ENCODE measurements at places on chromosomes 3 and 15.

- DNase-seq: no peak
These were observed 57.5 kb downstream of the HMCES start for GRCh38 chr3:129336093-129336706.

DNA sequence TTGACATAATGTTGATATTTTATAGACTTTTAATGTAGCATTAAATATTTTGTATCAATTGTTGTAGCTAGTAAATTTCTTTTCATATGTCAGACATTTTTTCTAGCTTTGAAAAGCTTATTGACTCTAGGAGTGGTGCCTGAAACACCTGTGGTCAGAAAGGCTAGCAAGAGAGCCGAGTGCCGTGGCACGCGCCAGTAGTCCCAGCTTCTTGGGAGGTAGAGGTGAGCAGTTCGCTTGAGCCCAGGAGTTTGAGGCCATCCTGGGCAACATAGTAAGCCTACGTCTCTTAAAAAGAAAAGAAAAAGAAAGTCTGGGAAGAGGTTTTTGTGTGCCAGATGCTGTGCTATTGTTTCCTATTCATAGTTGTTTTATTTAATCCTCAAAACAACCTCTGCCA lies 198.2 kb downstream of the FEZF2 start:
- no peak for DNase-seq

GRCh38 chr3:44948239-44948638 lies 27.7 kb downstream of the ZDHHC3 start:
- DNase-seq: no peak

- no peak for DNase-seq
These were observed 130.3 kb upstream of the TMC3 start for GRCh38 chr15:81504170-81504905.

DNA sequence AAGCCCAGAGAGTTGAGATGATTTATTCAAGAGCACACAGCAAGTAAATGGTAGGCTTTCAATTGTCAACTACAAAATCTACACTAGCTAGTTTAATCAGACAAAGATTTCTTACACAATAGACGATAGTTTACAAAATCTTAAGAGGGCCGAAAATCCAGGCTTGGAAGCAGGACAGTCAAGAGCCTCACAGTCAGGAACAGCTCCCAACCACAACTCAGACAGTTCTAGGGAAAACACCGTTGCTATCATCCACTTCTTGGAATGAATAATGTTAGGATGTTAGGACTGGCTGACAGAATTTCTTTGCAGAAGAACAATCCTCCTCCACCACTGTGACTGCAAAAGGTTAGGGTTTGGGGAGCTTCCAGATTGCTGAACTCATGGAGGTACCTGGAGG lies 290.8 kb upstream of the ZPLD1 start:
- DNase-seq: no peak

- DNase-seq: no peak
These were observed 22.9 kb upstream of the PTPRG start for GRCh38 chr3:61538486-61538885.

DNA sequence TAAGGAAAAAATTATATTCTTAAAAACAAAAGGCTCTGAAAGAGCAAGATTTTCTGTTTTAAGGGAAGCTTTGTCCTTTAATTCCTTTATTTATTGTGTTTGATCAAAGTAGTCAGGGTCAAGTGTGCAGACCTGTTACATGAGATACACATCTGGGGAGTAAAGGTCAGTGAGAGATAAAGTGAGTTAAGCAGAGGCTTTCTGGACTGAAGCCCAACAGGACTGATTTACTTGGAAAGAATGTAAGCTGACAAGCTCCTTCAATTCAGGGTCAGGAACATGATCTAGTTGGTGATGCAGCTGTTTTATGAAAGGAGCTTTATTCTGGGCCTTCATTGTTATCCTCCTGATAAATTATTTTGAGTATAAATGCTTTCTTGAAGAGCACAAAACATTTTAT lies 20.7 kb upstream of the OTOL1 start:
- DNase-seq: no peak

DNA sequence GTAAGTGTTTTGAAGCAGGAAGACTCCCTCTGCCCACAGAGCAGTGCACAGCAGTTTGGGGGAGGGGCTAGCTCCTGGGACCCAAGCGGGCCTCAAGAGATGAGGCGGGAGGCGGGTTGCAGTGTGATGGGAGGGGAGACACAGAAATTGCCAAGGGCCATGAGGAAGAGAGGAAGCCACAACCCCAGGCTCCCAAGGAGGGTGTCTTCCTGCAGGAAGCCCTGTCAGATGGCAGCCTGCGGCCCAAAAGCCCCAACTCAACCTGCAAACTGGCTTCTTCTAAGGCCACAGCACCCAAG lies 7.3 kb upstream of the ISLR2 start:
- DNase-seq: no peak

- DNase-seq: peak; percentile 70
These were observed at the start of gene MME for GRCh38 chr3:155079746-155080487. Gene MME (plus strand): TSS chr3:155080319. CDS start chr3:155084168, 3,849 bp downstream.
